ENCODE measurements at places on chromosomes 12 and 14. TPM values are rescaled to one million over a fixed set of nuclear protein-coding genes. Genes with fewer than 3 reads are reported as not detected.

The RAPGEF3 gene
- 16.6 TPM for total RNA-seq

The KRT71 gene
- not detected for total RNA-seq

The C14orf132 gene
- total RNA-seq, result 25.5 TPM

The TESPA1 gene
- total RNA-seq, result not detected

The KRT82 gene
- not detected for total RNA-seq

The TOMM20L gene
- not detected for total RNA-seq

The NXPH4 gene
- total RNA-seq, result 2.4 TPM

The HOXC12 gene
- total RNA-seq, result not detected

The HOXC4 gene
- total RNA-seq, result 0.36 TPM

The AKAP5 gene
- total RNA-seq, result 0.16 TPM

The PRH2 gene
- total RNA-seq, result not detected

The RASSF9 gene
- 8.5 TPM for total RNA-seq

The MIP gene
- not detected for total RNA-seq

The OSGEP gene
- total RNA-seq, result 31.2 TPM

The PRIMA1 gene
- 0.08 TPM for total RNA-seq

The TAS2R30 gene
- total RNA-seq, result 16.4 TPM

The ZDHHC17 gene
- total RNA-seq, result 34.3 TPM

The TAS2R31 gene
- 13.6 TPM for total RNA-seq

The CIDEB gene
- 4.2 TPM for total RNA-seq

The SELPLG gene
- total RNA-seq, result 1.5 TPM

The TAS2R50 gene
- 3.1 TPM for total RNA-seq

The SYNE3 gene
- 63.4 TPM for total RNA-seq

The BCL11B gene
- 0.09 TPM for total RNA-seq

The PIWIL1 gene
- total RNA-seq, result not detected

The LRRC10 gene
- total RNA-seq, result not detected

The KRT7 gene
- total RNA-seq, result 1.4 TPM

The CGRRF1 gene
- 19.7 TPM for total RNA-seq

The ABCD2 gene
- total RNA-seq, result 0.25 TPM

The TMPRSS12 gene
- not detected for total RNA-seq

The FLRT2 gene
- total RNA-seq, result 72.3 TPM

The DYNC1H1 gene
- 376 TPM for total RNA-seq

The GYS2 gene
- total RNA-seq, result not detected

The PLD4 gene
- total RNA-seq, result 0.16 TPM

The ART4 gene
- 0.36 TPM for total RNA-seq

The RERGL gene
- total RNA-seq, result not detected

The FITM1 gene
- total RNA-seq, result not detected

The ARHGEF25 gene
- total RNA-seq, result 18.3 TPM

The AKAP6 gene
- total RNA-seq, result 2.2 TPM

The FERMT2 gene
- total RNA-seq, result 133 TPM

The PTPN11 gene
- total RNA-seq, result 112 TPM

The OR2AP1 gene
- not detected for total RNA-seq

The TEX22 gene
- total RNA-seq, result 1.5 TPM

The MYG1 gene
- total RNA-seq, result 39.5 TPM

The EEF1AKMT3 gene
- 6.6 TPM for total RNA-seq

The PSME1 gene
- 84.8 TPM for total RNA-seq

The TIMELESS gene
- 15.9 TPM for total RNA-seq

The SMCO3 gene
- total RNA-seq, result not detected

The TPCN1 gene
- total RNA-seq, result 20.4 TPM

The FAIM2 gene
- total RNA-seq, result 13.8 TPM

The CLEC9A gene
- total RNA-seq, result not detected

The RASAL1 gene
- not detected for total RNA-seq

The GLIPR1L1 gene
- not detected for total RNA-seq

The SMIM41 gene
- total RNA-seq, result 0.98 TPM

The OR6C75 gene
- total RNA-seq, result not detected

The TAS2R46 gene
- total RNA-seq, result 4.7 TPM

Measured in fibroblast of the aortic adventitia (primary cell).